PC-3 (cell line): ENCODE measurements at places on chromosomes 6 and 20.

DNA sequence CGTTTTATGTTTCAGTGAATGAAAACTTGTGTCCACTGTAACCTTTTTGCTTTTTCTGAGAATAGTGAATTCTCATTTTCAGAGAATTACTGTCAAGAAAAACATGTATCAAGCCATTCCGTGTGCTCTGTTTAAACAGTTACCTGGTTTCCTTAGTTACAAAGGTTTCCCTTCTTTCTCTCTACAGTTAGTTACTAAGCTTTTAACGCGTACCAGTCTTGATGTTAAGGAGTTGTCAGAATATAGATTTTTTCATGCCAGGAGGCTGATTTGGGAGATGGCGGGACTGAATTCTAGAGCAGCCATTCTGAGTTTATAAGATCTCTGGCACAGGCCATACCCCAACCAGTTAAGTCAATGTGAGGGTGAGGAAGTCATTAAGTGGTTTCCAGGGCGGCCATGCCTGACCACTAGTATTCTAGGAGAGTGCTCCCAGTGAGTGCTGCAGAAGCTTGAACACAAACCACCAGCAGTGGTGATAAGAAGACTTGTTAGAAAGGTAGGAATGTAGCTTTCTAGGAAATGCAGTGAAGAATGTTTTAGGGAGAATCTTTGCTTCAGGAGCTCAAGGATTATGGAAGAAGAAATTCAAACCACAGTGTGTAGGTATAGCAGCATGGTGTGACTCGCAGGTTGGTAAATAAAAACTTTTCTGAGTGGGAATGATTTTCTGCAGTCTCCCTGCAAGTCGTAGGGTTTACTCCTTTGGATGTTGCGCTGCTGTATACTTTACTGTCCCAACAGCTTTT lies 112.9 kb downstream of the JARID2 start:
- H3K4me3 ChIP-seq = no peak overlapping the region
- peaks cover 9% of the 10 kb centered on the region for H3K4me1 ChIP-seq
- peak; percentile 42 for DNase-seq

DNA sequence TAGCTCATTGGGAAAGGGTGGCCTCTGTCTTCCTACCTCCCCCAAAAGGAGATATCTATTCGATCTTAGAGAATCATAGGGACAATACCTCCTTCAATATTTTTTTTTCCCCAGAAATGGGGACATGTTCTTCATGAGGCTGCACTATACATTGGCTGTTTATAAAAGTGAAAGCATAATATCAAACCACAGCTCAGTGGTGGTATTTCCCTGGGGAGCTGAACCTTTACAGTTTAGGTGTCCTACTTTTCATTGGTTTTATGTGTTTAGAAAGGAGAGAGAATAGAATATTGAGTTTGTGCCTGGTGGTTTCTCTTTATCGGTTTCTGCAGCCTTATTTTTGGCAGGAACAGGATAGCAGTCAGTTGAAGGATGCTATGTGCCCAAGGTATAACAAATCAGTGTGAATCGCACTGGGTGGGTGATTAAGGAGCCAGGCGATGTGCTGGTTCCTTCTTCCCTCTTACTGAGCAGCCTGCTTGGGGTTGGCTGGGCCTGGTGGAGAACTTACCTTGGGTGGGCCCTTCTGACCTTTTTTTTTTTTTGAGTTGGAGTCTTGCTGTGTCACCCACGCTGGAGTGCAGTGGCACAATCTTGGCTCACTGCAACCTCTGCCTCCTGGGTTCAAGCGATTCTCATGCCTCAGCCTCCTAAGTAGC lies 25.2 kb downstream of the UST start:
- no peaks in the 10 kb centered on the region for H3K27me3 ChIP-seq
- no peak for DNase-seq
- no peaks in the 10 kb centered on the region for H3K36me3 ChIP-seq
- H3K27ac ChIP-seq = no peak overlapping the region
- H3K4me1 ChIP-seq = peaks cover 10% of the 10 kb centered on the region

GRCh38 chr6:46376562-46377061 lies 114.6 kb downstream of the RCAN2 start:
- no peaks in the 10 kb centered on the region for H3K4me1 ChIP-seq
- H3K36me3 ChIP-seq = no peaks in the 10 kb centered on the region

DNA sequence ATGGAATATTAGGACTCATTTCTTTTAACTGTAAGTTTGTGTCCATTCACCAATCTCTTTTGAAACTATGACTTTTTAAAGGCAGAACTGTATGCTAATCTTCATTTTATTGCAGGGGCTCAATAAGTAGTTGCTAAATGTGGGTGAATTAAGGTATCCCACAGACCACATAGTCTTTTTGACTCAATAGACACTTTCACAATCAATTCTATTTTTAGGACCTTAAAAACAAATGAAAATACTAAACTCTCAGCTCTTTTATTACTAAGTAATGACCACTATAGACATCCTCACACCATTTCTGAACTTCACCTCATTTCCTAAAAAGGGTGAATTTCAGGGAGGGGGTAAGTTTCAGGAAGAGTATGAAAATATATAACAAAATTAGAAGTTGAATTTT lies 106.8 kb upstream of the BEND6 start:
- H3K4me3 ChIP-seq = no peak overlapping the region
- DNase-seq = no peak
- no peak overlapping the region for H3K27ac ChIP-seq

GRCh38 chr6:133590814-133591213 lies 298.1 kb upstream of the TCF21 start:
- peaks cover 29% of the 10 kb centered on the region for H3K4me1 ChIP-seq
- no peaks in the 10 kb centered on the region for H3K36me3 ChIP-seq
- peak; percentile 18 for DNase-seq
- H3K27me3 ChIP-seq = no peaks in the 10 kb centered on the region
- H3K4me3 ChIP-seq = no peak overlapping the region

DNA sequence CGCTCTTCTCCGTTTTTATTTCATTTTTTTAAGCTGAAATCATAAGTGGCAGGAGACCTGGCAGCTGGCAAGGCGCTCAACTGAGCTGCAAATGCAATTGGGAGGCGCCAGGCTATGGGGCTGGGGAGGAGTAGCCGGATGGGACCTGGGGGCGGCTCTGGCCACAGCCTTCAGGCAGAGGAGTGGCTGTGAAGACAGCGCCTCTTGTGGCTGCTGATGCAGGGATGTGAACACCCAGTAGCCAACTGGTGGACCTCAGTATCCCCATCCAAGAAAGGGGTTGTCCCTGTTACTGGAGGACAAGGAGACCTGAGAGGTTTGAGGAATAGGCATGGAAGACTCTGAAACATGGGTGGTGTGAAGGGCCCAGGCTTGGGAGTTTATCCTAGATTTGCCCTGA lies 12.6 kb downstream of the KCNK17 start:
- H3K27me3 ChIP-seq = peaks cover 24% of the 10 kb centered on the region
- H3K27ac ChIP-seq = no peak overlapping the region
- 0 out of 2 replicates have a peak, but pooled peaks cover 2% of the 10 kb centered on the region for H3K4me1 ChIP-seq

DNA sequence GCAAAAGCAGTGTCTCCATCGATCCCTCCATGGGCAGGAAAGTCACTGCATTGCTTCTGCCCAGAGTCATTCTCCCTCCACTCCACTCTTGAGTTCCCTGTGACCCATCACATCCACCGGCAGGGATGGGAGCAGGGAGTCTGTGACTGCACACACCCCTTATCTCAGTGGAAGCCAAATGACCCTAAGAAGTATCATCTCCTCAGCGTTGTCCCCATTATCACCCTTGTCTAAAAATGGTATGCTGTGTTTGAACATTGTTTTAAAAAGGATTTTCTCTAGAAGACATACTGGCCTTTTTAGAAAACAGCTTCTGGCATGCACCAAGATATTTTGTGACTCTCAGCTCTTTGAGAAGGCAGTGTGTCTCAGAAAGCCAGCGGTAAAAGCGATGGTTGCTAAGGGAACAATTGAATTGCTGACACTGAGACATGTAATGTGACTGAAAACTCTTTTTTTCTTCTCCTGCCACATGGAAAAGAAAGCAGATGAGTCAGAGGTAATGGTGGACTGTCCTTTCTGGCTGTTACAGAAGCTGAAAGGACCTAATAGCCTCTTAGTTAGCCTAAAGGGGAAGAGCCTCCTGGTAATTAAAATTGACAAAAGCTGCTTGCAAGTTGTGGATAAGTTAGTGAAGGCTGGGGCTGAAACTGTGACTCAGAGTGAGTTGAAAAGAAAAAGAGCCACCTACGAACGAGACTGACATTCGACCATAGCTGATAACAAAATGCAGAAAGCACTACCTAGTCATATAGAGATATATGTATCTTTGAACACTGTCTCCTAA lies 120.5 kb downstream of the MAP3K7 start:
- DNase-seq = no peak
- no peaks in the 10 kb centered on the region; the same call in 1 of the 2 replicates for H3K4me1 ChIP-seq
- H3K27ac ChIP-seq = no peak overlapping the region
- H3K4me3 ChIP-seq = no peak overlapping the region
- no peaks in the 10 kb centered on the region for H3K36me3 ChIP-seq

DNA sequence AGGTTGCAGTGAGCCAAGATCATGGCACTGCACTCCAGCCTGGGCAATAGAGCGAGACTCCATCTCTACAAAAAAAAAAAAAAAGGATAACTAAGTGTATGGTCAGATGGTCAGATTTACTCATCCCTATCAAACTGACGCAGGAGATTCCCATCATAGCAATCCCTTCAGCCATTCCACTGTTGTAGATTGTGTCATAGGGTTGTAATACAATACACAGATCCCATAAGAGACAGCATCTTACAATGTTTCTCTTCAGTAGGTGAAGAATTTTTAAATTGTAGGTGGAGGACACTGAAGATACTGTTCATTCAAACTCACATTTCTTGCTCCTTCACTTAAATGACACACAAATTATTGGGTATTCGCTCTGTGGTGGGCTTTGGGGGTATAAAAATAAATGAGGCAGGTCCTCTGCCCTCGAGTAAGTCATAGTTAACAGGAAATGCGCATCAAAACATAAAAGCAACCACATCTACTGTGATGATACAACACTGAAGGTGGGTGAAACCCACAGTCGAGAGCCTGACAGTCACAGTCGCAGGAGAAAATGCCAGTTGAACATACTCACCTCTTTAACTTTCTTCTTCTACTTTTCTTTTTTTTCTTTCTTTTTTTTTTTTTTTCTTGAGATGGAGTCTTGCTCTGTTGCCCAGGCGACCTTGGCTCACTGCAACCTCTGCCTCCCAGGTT lies 205.5 kb downstream of the ZNF217 start:
- H3K36me3 ChIP-seq = no peaks in the 10 kb centered on the region
- H3K27me3 ChIP-seq = peaks cover 75% of the 10 kb centered on the region
- H3K27ac ChIP-seq = no peak overlapping the region

GRCh38 chr6:113944701-113945100 lies 26.2 kb downstream of the HDAC2 start:
- H3K36me3 ChIP-seq = peaks cover 53% of the 10 kb centered on the region
- H3K27ac ChIP-seq = no peak overlapping the region
- H3K4me3 ChIP-seq = no peak overlapping the region
- no peaks in the 10 kb centered on the region for H3K27me3 ChIP-seq

DNA sequence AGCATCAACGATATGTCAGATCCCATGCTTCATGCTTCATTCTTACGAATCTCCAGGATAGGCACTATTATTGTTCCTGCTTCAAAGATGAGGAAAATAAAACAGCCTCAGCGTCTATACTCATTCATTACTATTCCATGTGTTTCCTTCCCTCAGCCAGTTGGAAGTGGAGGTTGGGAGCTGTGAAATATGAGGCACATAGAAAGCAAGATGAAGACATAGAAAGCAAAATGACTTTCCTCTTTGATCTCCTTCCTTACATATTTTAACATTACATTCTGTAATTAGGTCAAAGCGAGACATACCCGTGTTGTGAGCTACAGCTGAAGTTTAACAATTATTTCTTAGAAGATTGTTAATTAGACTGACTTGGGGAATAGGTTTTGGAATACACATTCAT lies 125.4 kb downstream of the FYN start:
- H3K4me3 ChIP-seq = no peak overlapping the region
- H3K36me3 ChIP-seq = no peaks in the 10 kb centered on the region
- no peaks in the 10 kb centered on the region for H3K4me1 ChIP-seq

- no peaks in the 10 kb centered on the region for H3K36me3 ChIP-seq
- H3K4me1 ChIP-seq = peaks cover 13% of the 10 kb centered on the region
- H3K27me3 ChIP-seq = no peaks in the 10 kb centered on the region
Observed at GRCh38 chr6:13662651-13663334, 47.7 kb downstream of the NOL7 start.

GRCh38 chr6:149157126-149157525 lies 160.4 kb upstream of the TAB2 start:
- no peaks in the 10 kb centered on the region for H3K27me3 ChIP-seq
- no peak for DNase-seq
- no peaks in the 10 kb centered on the region for H3K4me1 ChIP-seq
- no peak overlapping the region for H3K4me3 ChIP-seq
- no peak overlapping the region for H3K27ac ChIP-seq

- no peaks in the 10 kb centered on the region for H3K36me3 ChIP-seq
- peaks cover 10% of the 10 kb centered on the region; the same call in 1 of the 2 replicates for H3K4me1 ChIP-seq
- DNase-seq = peak; percentile 51
Observed at GRCh38 chr6:43075670-43076463, at the start of gene PTK7. TSS of gene PTK7 (plus strand) at chr6:43076314. CDS start at chr6:43076489, 175 bp downstream.

DNA sequence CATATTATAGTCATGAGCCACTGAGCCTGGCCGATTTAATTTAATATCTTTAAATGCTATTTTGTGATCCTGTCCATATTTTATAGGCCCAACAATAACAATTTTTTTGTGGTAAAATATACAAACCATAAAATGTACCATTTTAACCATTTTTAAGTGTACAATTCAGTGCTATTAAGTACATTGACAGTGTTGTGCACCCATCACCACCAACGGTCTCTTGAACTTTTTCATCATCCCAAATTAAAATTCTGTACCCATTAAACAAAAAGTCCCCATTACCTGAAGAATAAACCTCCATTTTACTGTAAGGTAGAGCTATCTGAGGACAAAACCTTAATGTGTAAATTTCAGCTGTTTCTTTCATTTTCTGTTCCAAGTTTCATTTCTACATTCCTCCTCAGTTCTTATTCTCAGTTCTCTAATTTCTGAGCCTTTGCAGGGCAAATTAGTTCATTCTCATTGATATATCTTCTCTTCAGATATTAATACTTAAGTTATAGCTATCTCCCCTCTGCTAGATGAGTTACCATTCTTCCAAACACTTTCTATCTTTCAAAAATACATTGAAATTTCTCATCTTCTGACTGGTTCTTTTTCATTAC lies 10.3 kb downstream of the MTO1 start:
- no peak for DNase-seq
- H3K27me3 ChIP-seq = no peaks in the 10 kb centered on the region
- H3K4me1 ChIP-seq = no peaks in the 10 kb centered on the region
- H3K27ac ChIP-seq = no peak overlapping the region

DNA sequence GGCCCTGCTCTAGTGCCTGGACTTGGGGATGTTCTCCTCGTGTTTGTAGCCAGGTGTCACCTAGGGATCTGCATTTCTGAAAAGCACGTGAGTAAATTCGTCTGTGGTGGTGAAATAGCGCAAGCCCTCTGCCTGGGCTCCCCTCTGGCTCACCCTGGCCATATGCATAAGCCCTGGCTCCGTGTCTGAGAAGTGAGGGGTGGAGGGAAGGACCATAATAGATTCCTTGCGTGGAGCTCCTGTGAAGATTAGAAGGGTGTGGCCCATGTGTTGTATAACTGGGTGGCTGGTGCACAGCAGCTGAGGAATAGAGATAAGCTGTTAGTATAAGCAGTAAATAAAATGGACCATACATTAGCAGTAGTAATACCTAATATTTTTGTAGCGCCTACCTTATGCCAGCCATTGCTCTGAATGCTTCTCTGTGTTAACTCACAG lies 4.8 kb downstream of the BCAS1 start:
- H3K4me1 ChIP-seq = peaks cover 43% of the 10 kb centered on the region
- H3K27me3 ChIP-seq = no peaks in the 10 kb centered on the region
- no peak for DNase-seq
- H3K36me3 ChIP-seq = no peaks in the 10 kb centered on the region

GRCh38 chr6:149342525-149342924 lies 25.0 kb downstream of the TAB2 start:
- no peak overlapping the region for H3K4me3 ChIP-seq
- no peak overlapping the region for H3K27ac ChIP-seq
- H3K4me1 ChIP-seq = peaks cover 19% of the 10 kb centered on the region
- no peaks in the 10 kb centered on the region for H3K36me3 ChIP-seq
